Stimulated activated CD8-positive, alpha-beta memory T cell treated with anti-CD3 and anti-CD28 coated beads, Interleukin-7, amount 100 ng/mL, for 24 hours (primary cell): ENCODE measurements at places on chromosomes 1 and 21.

GRCh38 chr1:230548357-230548756 is 93.9 kb upstream of the COG2 start:
- no peak for DNase-seq

DNA sequence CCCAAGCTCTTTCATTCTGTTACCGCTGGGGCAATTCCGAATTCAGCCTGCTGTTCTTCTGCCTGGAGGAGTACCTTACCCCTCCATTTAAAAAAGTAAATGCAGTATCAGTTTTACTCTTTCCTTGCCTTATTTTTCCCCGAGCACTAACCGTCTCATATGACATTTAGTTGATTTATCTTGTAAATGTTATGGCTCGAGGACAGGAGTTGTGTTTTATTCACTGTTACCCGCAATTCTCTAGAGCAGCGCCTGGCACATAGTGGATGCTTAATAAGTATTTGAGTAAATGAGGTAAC is 425 bp upstream of the TADA1 start:
- DNase-seq: no peak

- DNase-seq: no peak
Measured at GRCh38 chr1:177926201-177926600, 43.7 kb downstream of the SEC16B start.

DNA sequence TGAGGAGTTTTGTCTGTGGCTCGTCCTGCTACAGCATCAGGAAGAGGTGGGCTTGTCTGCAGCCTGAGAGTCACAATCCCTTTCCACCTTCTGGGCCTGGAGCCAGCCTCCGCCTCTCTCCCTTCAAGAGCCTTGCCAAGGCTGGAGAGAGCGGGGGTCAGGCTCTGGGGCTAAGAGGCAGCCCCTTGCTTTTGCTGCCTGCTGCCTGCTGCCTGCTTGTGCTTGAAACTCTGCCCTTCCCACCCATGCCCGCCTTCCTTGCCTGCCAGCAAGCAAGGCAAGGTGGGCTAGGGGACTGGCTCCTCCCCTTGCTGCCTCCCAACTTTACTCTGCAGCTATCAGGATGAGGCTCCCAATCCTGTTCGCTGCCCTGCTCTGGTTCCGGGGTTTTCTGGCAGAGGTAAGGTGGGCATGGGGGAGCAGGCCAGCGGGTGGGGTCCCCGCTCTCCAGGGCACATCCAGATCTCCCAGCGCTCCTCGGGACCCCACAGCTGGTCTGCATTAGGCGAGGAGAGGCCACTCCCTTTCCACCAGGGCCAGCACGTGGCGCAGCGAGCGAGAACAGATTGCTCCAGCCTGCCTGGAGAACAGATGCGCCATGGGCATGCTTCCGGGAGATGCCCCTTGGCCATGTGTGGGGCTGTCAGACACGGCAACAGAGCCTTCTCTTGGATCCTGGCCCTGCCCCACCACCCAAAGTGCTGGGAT is 7.5 kb upstream of the PTPN7 start:
- DNase-seq: no peak

DNA sequence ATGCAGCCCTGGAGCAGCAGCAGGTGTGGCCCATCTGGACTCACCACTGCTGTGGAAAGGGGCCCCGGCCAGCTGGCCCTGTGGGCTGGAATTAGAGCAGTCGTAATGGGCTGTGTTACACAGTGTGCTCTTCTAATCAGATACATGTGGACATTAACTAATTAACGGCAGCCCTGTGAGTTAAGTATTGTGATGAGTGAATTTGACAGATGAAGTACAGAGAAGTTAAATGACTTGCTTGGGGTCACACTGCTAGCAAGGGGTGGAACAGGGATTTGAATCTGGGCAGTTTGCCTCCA is 58.6 kb downstream of the MDM4 start:
- no peak for DNase-seq

- DNase-seq: no peak
Measured at GRCh38 chr1:162972773-162973172, 96.4 kb upstream of the RGS4 start.

GRCh38 chr1:188295157-188295556 is 1466.4 kb downstream of the PLA2G4A start:
- DNase-seq: no peak

DNA sequence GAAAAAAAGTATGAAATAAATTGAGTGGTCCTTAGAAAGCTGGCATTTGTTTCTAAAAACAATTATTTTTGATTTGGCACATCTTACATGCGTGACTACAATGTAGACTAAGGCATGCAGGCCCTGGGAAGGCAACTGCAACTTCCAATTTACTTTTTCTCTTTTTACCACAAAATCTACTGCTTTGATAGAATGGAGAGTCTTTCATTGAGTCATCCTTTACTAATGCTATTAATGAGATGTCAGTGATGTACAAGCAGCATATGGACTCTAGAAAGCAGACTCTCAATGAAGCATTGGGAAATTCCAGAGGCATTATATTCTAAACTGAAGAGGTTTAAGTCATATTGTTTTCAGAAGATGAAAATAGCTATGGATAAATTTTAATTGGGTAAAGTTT is 29.6 kb upstream of the PRRX1 start:
- no peak for DNase-seq

GRCh38 chr1:152164517-152165136 is 5.6 kb upstream of the RPTN start:
- DNase-seq: no peak

DNA sequence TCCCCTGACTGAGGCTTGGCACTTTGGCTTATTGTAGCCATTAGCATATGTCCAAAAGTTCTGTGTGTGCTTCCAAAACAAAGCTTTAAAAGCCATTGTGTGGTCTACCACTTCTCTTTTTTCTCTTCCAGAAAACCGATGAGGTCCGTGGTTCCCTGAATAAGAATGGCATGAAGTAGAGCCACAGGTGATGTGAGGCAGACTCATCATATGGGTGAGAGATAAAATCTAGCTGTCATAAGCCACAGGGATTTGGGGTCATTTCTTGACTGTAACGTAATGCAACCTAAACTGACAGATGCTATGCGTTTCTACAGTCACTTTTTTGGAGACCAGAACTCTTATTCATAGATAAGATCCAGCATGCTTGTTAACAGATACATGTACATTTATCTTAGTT is 7.0 kb upstream of the GREM2 start:
- no peak for DNase-seq

DNA sequence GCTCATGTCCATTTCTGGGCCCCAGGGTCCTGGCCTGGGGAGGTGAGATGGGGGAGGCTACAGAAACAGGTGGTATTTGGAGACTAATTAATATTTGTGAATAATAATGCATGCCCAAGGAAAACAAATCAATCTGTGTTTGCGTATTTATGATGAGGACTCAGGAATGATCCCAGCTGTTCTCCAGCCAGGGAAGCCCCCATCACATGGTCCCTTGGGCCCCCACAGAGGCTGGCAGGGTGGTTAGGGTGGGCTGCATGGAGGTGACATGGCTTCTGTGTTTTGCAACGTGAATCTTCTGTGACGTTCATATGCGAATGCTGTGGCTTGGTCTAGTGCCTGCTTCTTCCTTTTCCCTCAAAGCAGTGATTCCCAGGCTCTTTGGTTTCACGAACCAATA is 10.5 kb downstream of the PTPRF start:
- DNase-seq: no peak

- no peak for DNase-seq
Measured at GRCh38 chr1:119656410-119656955, 8.4 kb upstream of the ZNF697 start.

DNA sequence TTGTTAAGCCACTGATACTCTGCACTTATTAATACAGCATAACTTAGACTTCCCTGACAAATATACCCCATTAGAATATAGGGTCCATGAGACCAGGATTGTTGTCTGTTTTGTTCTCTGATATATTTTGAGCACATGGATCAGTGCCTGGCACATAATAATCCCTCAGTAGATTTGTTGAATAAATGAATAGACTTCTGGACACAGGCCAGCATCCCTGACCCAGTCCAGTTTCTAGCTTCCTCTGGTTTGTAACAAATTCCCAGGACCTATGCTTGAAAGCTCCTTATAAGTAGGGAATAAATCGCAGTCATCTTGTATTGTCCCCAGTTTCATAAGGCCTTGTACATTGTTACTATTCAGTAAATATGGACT is 58.2 kb upstream of the GADD45A start:
- no peak for DNase-seq

DNA sequence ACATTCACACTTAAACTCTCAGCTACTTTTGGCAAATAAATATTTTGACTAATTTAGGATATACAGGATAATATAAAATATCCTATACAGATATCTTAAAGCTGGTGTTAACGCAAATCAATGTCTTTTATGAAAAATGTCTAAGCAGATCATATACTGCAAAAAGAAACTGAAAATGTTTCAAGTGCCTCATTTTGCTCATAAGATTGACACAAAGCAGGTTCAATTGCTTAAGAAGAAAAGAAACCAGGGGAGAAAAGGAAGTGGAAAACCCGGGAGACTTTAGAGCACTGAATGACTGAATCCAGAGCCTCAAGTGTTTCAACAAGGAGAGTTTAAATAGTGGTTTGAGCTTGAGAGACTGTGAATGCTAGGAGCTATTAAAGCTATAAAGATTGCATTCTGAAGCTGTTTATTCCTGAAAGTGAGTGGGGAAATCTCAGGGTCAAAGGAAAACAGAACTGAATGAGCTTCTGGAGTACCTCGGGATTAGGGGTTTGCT is 1943.0 kb downstream of the MRPL39 start:
- no peak for DNase-seq

GRCh38 chr1:18668750-18669404 is 38.2 kb downstream of the PAX7 start:
- no peak for DNase-seq

DNA sequence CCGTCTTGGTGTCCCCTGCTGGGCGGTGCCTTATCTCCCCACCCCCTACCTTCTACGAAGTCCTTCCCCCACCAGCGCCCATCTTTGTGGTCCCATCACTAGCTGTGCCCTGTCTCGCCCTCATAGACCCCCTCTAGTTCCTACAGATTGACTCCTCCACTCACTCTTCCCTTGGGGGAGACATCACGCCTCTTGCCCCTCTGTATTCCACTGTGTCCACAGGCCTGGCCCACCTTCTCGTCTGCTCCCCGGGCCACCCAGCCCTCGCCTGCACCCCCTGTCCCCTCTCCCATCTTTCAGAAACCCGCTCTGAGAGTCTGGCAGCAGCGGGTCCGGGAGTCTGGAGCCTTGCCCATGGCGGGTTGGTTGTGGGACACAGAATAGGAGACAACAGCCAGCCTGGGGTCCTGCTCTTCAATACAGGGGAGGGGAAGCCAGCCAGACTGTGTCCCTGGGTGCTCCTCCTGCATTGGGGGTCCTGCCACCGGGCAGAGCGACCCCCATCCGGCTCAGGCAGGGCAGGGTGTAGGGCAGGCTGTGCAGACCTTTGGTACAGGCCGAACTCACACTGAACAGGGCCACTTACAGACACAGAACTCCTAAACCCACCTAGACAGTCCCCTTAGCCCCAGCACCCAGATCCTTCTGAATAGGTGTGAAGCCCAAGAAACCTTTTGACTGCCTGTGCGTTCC is 1.1 kb downstream of the RNF187 start:
- no peak for DNase-seq

DNA sequence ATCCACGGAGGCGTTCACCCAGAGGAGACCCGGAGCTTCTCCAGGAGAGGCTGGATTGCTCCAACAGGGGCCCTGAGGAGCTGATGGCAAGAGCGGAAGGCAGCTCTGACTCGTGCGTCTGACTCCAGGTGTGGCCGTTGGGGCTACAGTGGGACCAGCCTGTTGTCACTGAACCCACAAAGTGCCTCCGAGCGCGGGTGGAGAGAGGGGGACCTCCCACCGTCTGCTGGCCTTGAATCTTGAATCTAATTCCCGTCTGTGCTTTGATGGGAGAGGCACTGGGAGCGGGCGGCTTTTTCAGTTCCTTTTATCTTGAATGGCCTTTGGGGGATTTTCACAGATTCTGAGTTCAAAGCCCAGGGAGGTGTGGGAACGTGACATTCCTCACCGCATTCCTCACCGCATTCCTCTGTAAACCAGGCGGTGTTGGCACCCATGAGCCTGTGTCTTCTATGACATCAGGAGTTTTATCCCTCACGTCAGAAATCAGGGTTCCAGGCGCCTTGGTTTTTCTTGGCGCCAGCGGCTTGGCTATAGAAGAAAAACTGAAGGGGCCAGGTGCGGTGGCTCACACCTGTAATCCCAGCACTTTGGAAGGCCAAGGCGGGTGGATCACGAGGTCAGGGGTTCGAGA is 39.2 kb upstream of the COL18A1 start:
- no peak for DNase-seq

- no peak for DNase-seq
Measured at GRCh38 chr1:55481634-55482033, 266.5 kb upstream of the USP24 start.

DNA sequence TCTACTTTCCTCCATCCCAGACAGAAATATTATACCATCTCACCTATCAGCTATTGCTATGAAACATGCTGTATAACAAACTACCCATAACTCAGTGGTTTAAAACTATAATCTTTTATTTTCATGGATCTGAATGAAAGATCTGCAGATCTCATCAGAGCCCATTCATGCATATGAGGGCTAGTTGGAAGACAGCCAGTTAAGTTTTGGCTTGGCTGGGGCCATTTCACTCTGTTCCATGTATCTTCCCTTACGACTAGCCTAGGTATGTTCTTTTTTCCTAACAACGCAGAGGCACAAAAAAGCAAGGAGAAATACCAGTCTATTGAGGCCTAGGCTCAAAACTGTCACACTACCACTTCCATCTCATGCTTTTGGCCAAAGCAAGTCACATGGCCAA is 28.1 kb upstream of the RGS1 start:
- DNase-seq: no peak

DNA sequence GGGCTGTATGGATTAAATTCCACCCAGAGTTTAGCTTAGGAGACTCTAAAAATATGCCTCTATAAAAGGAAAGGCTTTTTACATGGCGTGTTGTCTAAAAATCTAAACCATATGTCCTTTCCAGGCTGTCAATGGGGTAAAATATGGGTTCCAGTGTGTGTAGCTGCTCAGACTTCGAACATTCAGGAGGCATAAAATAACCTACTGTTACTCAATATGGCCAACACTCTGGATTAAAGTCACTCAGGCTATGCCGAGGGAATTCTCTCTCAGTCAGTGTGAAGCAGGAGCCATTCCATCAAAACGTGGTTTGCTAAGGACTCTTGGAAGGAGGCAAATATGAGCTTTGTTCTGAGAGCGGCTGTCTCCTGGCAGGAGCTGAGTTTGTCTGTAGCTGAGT is 135.3 kb downstream of the RUNX1 start:
- no peak for DNase-seq

- no peak for DNase-seq
Measured at GRCh38 chr1:23196627-23197328, 20.5 kb downstream of the HTR1D start.

- no peak for DNase-seq
Measured at GRCh38 chr1:79040424-79041082, 34.0 kb upstream of the ADGRL4 start.

DNA sequence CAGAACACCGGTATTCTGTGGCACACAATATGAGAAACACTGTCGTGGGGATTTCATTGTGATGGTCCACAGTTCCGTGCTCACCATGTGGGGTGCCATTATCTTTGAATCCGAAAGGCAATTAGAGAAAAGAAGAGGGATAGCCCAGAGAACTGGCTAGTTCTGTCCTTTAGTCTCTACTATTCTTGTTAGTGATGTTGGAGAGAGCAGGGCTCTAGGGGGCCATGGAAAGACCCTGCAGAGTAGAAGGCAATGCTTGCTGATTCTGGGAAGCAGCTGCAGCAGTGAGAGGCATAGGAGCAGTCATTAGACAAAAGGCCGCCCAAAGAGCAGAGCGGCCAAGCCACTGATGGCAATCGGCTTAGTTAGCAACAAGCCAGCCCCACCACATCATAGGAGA is 146.3 kb downstream of the TSEN15 start:
- no peak for DNase-seq
